NCI-H1105 treated with DMSO at 0.1 percent for 48 hours (cell line): ENCODE measurements at places on chromosomes 4 and X.
A peak's percentile ranks its signal among the peaks of the same experiment; 100 is the strongest.

DNA sequence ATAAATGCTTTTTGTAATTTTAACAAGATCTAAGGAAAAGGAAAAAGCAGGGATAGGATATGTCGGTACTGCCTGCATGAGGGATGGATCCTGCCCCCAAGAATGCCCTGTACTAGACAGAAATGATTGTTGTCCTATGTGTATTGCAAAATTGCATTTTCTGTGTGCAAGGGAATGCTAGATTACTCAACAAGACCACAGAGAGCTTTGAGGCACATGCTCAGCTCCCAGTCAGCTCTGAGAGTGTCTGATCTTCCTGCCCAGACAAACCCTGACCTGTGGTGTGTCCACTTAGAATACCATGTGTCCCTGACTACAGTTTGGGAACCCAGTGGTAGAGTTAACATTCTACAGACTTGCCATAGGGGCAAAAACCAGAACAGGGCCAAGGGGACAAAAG, 129.2 kb upstream of the PAK3 start:
- no peak for DNase-seq

GRCh38 chrX:147476008-147476407, 435.7 kb upstream of the FMR1 start:
- peak; percentile 35 for DNase-seq

GRCh38 chrX:41481264-41482109, 34.3 kb downstream of the NYX start:
- DNase-seq = no peak

DNA sequence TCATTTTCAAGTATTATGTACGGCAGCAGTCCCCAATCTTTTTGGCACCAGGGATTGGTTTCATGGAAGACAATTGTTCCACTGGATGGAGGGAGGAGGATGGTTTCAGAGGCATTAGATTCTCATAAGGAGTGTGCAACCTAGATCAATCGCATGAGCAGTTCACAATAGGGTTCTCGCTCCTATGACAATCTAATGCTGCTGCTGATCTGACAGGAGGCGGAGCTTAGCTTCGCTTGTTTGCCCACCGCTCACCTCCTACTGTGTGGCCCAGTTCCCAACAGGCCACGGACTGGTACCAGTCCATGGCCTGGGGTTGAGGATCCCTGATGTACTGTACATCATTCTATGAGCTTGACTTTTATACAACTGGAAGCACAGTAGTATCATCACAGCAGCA, 48.4 kb downstream of the SMIM20 start:
- DNase-seq = no peak

DNA sequence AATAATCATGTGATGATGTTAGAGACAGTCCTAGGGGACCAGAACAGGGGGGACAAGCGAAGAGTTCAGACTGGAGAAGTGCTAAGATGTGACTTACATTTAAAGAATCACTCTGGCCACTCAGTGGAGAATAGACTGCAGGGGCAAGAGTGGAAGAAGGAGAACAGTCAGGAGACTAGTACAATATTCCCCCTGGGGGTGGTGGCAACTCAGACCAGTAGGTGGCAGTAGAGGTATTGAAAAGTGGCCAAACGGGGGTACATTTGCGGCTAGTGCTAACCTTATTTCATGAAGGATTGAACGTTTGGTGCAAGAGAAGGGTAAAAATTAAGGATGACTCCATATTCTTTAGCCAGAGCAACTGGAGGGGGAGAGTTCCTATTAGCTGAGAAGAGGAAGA, 2.7 kb upstream of the BMX start:
- peak; percentile 46 for DNase-seq

- DNase-seq = no peak
These were observed 156.3 kb downstream of the TMEM164 start for GRCh38 chrX:110159235-110159634.

DNA sequence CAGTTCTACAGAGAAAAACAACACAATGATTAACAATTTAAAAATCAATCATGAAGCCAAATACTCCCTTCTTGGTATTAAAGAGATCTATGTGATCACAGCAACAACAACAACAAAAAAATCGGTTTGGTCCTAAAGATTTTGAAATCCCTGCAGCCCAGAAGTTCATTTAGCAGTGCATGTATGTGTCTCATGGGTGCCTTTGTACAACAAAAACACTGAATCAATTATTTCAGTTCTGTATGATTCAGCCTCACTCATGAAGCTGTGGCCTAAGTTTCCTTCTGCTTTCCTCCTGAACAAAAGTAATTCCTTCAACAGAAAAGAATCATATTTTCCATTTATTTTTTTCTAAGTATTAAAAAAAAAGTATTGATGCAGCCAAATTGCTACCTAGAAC, 393.4 kb upstream of the NDST3 start:
- DNase-seq = no peak

DNA sequence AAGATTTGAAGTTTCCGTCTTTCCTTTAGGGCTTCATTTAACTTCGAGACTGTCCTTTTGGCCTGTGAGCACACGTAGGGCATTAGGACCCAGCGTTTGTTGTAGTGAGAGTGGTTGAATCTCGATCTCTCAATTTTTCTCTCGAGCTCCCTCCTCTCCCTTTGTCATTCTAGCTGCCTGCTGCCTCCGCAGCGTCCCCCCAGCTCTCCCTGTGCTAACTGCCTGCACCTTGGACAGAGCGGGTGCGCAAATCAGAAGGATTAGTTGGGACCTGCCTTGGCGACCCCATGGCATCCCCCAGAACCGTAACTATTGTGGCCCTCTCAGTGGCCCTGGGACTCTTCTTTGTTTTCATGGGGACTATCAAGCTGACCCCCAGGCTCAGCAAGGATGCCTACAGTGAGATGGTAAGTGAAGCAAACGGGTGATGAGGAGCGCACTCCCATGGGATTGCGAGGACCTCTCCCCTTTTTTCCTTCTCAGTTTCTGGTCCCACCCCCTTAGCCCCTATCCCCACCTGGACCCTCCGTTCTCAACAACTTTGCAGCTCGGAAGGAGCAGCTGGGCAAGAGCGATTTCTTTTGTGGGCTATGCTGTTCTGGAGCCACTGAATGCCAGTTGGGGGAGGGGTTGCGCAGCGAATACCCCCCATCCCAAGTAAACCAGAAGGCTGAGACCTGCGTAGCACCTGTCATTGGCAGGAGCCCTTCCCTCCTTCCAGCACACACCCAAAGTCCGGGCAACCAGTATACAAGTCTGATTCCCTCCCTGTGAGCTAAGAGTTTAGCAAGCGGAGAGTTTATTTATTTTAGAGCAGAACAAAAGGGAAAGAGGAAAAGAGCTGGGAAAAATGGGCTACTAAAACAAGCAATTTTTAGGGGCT, at the start of gene TMEM35A:
TMEM35A (plus strand) TSS at position 164 of the 883 bp plus-strand sequence; CDS start at position 288, 124 bp downstream.
- peak; percentile 21 for DNase-seq

DNA sequence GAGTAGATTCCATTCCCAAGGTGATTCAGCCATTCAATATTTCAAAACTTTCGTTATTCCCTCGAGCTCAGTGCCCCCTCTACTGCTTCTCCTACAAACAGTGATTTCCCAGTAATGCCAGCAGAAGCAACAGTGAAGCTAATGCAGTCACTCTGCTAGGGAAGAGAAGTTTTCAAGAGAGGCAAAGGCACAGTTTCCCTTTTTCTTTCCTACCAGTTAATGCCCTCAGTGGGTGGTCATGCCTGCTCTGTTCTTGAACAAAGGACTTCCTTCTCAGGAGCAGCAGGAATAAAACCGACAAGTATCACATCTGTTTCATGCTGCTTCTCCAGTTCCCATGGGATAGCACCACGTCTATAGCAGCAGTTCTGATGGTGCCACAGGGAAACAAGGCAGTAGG, 317.2 kb downstream of the TENM3 start:
- no peak for DNase-seq

GRCh38 chrX:22803353-22803752, 196.4 kb upstream of the DDX53 start:
- no peak for DNase-seq

- DNase-seq = no peak
These were observed 9.8 kb upstream of the SLC7A11 start for GRCh38 chr4:138251938-138252337.

- DNase-seq = no peak
These were observed 28.1 kb upstream of the JAKMIP1 start for GRCh38 chr4:6228158-6229067.

GRCh38 chr4:80374180-80374579, 38.6 kb downstream of the CFAP299 start:
- no peak for DNase-seq

DNA sequence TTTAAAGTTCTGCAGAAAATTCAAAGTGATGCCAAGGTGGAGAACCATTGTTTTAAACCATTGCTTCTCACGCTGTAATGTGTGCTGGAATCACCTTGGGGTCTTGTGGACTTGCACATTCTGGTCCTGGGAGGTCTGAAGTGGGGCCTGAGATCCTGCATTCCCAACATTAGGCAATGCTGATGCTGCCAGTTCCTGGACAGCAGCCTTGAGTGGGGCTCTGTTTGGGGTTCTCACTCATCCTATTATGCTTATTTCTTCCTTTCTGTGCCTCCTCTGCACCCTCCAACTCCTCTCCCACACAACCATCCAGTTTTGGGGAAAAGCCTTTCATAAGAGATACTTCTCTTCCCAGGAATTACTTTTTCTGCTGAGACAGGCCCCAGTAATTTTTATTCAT, 44.2 kb upstream of the RASSF6 start:
- no peak for DNase-seq

DNA sequence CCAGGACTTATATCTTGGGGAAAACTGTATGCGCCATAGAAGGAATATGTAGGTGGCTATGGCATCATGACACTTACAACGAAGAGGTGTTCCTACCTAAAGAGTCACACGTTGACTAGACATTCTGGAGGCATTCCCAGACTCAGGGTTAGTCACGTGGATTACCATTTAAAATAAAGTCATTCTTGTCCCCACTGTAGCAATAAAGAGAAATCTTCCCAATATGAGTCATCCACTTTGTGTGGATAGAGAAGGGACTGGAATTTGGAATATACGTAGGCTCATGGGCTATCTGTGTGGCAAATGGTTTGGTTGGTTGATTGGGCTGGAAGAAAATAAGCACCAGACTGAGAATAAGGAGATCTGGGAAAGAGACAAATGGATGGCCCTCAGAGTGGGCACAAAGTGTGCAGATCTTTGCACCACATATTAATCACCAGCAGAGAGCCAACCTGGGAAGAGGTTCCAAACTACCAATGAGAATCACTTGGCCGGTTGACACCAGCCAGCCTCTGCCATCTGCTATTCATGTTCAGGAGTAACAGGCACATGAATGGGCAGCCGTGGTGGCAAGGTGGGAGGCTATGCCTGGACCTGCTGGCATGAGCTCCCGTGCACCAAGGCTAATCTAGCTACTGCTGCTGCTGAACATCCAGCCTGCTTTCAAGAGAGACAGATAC, 41.0 kb downstream of the MTNR1A start:
- DNase-seq = no peak

GRCh38 chr4:94396984-94397383, 54.3 kb upstream of the HPGDS start:
- no peak for DNase-seq

DNA sequence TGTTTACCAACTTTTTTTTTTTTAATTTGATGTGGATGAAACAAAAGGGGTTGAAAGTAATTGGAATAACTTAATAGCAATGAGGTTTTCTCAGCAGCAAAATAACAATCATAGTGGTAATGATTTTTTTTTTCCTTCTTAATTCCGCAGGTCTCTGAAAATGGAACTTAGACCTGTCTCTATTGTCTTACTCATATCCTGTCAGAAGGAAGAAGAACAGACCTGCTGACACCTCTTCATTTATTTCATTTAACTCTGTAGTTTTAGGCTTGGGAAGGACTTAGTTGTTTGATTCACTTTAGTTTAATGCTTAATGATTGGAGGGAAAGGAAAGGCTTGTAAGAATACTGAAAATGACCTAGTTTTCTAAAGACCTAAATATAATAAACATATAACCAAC, 9.0 kb downstream of the PCDH18 start:
- DNase-seq = no peak

- no peak for DNase-seq
These were observed 106.2 kb downstream of the SMIM20 start for GRCh38 chr4:26020083-26020668.

DNA sequence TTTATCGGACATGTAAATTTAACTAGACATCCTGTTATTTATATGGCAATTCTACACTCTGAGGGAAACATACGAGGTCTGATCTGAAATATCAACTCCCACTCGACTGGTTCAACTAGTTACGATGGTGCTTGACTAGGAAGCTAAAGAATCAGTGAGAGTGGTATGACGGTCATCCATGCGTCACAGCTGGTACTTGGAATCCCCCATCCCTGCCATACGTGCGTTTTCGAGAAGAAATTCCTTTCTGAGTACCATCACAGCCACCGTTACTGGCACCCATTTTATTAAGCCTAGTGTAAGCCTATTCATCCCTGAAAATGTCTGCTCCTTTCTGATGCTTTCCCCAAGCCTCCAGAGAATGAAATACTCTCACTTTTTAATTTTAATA, 695 bp upstream of the PIGA start:
- DNase-seq = peak; percentile 43

DNA sequence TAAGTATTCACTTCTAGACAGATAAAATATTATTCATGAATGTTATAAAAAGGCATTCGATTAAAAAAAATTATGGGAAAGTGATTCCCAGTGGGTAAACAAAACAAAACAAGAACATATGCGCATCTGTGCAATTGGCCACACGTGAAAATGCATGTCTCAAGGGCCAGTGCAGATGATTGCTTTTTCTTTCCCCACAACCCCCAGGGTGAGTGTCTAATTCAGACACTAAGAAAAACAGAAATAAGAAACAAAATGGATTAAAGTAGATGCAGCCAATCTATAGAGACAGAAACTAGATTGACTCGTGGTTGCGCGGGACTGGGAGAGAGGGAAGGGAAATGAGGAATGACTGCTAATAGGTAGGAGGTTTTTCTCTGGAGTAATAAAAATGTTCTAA, 49.5 kb downstream of the GPM6A start:
- DNase-seq = no peak

DNA sequence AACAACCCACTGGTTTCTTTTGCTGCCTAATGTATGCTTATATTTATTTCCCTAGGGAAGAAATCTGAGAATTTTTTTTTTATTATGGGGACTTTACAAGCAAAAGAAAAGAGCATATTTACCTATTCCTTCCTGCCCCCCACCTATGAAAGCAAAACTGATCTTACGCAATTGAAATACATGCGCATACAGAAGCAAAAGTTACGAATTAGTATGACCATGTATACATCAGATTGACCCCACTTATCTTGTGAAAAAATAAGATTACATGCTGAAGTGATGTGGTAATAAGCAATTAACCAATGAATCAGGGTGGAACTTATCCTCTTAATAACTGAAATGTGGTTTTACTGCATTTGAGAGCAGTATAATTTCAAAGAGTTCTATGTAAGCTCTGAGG, 151.0 kb downstream of the TENM3 start:
- DNase-seq = no peak

DNA sequence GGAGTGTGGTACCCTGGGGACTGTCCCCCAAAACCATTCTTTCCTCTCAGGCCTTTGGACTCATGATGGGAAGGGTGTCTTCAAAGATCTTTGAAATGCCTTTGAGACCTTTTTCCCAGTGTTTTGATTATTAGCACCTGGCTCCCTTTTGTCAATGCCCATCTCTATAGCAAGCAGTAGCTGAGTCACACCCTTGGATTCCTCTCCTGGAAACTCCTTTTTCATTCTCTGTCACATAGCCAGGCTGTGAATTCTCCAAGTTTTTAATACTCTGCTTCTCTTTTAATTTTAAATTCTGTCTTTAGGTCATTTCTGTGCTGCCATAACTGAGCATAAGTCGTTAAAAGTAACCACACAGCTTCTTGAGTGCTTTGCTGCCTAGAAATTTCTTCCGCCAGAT, 29.7 kb downstream of the IL21 start:
- DNase-seq = no peak
